ENCODE measurements at places on chromosomes 13 and 19. TPM values are rescaled to one million over a fixed set of nuclear protein-coding genes. Genes with fewer than 3 reads are reported as not detected.

DNA sequence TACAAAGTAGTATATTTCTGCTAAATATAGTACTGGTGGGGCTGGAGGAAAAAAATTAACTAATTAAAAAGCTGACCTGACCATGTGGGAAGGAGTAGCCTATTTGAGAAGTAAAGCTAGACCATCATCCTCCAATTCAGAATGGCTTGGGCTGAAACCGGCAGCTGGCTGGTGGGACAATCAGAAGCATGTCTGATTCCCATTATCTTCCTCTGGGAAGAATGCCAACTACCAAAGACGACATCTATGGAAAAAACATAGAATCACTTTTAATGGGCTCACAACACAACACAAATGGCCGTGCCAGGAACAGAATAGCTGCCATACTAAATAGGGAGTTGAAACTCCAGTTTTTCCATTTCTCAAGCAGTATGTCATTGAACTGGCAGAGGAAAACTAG lies 120.4 kb upstream of the FREM2 start:
- H3K4me1 ChIP-seq: peaks cover 6% of the 10 kb centered on the region
- no peaks in the 10 kb centered on the region for H3K36me3 ChIP-seq
- H3K27ac ChIP-seq: peak overlapping the region; percentile 54
- H3K4me3 ChIP-seq: no peak overlapping the region

The GNG7 gene
- 1.2 TPM for total RNA-seq

DNA sequence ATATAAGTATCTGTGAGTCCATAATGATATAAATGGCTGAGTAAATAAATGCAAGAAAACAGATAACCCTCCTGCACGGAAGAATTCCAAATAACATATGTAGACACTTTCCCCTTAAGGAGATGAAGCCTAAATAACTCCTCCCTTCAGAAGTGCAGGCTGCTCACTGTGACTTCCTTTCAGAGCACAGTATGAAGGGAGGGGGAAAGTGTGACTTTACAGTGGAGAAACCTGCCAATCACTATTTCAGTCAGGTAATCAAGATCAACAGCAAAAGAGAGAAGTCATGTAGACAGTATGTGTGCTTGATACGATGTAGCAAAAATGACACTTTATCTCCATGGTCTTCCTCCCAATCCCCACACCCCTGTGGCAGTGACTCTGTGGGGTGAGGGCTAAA lies 7.1 kb downstream of the GGACT start:
- no peaks in the 10 kb centered on the region for H3K4me1 ChIP-seq
- no peak overlapping the region for H3K27ac ChIP-seq
- no peaks in the 10 kb centered on the region for H3K27me3 ChIP-seq
- H3K4me3 ChIP-seq: no peak overlapping the region

The ZNF98 gene
- not detected for total RNA-seq

- DNase-seq: peak; percentile 15
- H3K4me3 ChIP-seq: no peak overlapping the region
- H3K27ac ChIP-seq: no peak overlapping the region
- no peaks in the 10 kb centered on the region for H3K36me3 ChIP-seq
- H3K27me3 ChIP-seq: no peaks in the 10 kb centered on the region
Observed at GRCh38 chr13:102286326-102286725, 115.5 kb downstream of the FGF14 start.

- no peak overlapping the region for H3K4me3 ChIP-seq
- no peaks in the 10 kb centered on the region for H3K36me3 ChIP-seq
- peak overlapping the region; percentile 94 for H3K27ac ChIP-seq
- H3K4me1 ChIP-seq: peaks cover 58% of the 10 kb centered on the region
Observed at GRCh38 chr19:19460761-19461265, 54.5 kb downstream of the TSSK6 start.

The ZNF888 gene
- total RNA-seq: 9.3 TPM

The BORA gene
- total RNA-seq: 7.1 TPM

- H3K36me3 ChIP-seq: no peaks in the 10 kb centered on the region
- H3K27ac ChIP-seq: no peak overlapping the region
Observed at GRCh38 chr13:43357564-43357963, 334.2 kb downstream of the DNAJC15 start.

DNA sequence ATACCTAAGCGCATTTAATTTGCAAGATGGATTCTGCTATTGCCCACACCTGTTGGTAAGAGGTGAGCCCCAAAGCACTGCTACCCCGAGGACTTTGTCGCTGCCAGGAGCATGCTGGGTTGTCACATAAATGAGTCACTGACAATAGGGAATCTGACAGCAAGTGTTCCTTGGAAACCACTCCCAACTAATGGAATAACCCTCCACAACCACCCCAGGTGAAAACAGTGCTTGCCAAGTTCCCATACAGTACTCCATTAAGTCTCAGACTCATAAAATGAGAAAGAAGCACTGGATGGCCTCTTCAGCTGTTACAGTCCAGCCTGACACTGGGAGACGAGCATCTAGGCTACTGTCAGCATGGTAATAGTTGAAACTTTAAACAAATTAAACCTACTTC lies 108.6 kb downstream of the EFNB2 start:
- H3K36me3 ChIP-seq: no peaks in the 10 kb centered on the region
- no peak overlapping the region for H3K4me3 ChIP-seq
- DNase-seq: no peak

- H3K4me3 ChIP-seq: no peak overlapping the region
- no peaks in the 10 kb centered on the region for H3K4me1 ChIP-seq
- no peaks in the 10 kb centered on the region for H3K36me3 ChIP-seq
- no peaks in the 10 kb centered on the region for H3K27me3 ChIP-seq
Observed at GRCh38 chr13:59319276-59319675, 844.5 kb downstream of the DIAPH3 start.

DNA sequence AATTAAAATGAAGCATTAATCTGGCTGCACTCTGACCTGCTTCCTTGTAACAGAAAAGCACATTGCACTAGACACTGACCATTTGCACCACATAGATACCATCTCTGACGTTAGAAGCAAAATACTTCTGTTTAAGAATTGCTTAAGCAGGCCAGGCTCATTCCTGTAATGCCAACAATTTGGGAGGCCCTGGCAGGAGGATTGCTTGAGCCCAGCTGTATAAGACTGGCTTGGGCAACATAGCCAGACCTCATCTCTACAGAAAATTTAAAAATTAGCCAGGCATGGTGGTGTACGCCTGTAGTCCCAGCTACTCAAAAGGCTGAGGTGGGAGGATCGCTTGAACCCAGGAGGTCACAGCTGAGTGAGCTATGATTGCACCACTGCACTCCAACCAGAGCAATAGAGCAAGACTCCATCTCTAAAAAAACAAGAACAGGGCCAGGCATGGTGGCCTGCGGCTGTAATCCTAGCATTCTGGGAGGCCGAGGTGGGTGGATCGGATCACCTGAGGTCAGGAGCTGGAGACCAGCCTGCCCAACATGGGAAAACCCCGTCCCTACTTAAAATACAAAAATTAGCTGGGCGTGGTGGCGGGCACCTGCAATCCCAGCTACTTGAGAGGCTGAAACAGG lies 7.0 kb upstream of the TLE6 start:
- H3K4me3 ChIP-seq: no peak overlapping the region
- H3K27ac ChIP-seq: no peak overlapping the region
- DNase-seq: no peak
- no peaks in the 10 kb centered on the region for H3K27me3 ChIP-seq
- H3K36me3 ChIP-seq: no peaks in the 10 kb centered on the region
- peaks cover 11% of the 10 kb centered on the region for H3K4me1 ChIP-seq

- no peaks in the 10 kb centered on the region for H3K4me1 ChIP-seq
- no peaks in the 10 kb centered on the region for H3K27me3 ChIP-seq
- no peaks in the 10 kb centered on the region for H3K36me3 ChIP-seq
- DNase-seq: no peak
- no peak overlapping the region for H3K4me3 ChIP-seq
- H3K27ac ChIP-seq: no peak overlapping the region
Observed at GRCh38 chr13:70172946-70173597, 64.8 kb upstream of the KLHL1 start.

DNA sequence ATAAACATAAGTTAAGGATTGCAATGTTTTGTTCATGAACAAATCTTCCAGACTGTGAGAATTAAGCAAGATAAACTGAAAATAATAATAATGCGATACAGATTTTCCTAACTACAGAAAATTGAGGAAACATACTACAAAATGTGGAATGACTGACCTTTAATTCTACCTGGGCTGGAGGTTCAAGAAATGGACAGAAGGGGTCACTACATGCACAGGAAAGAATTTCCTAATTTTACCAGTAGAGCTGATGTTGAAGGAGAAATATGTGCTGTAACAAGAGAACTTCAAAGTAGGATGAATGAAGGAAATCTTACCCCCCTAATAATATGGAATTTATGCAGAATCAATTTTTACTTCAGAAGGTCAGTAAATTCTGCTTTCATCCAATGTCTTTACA lies 62.3 kb downstream of the ZNF627 start:
- H3K4me3 ChIP-seq: no peak overlapping the region
- no peaks in the 10 kb centered on the region for H3K36me3 ChIP-seq
- no peak overlapping the region for H3K27ac ChIP-seq
- no peak for DNase-seq
- no peaks in the 10 kb centered on the region for H3K27me3 ChIP-seq

- no peaks in the 10 kb centered on the region for H3K36me3 ChIP-seq
- peaks cover 20% of the 10 kb centered on the region for H3K4me1 ChIP-seq
- no peaks in the 10 kb centered on the region for H3K27me3 ChIP-seq
- DNase-seq: peak; percentile 62
- no peak within 1 kb of the TSS for H3K4me3 ChIP-seq
- peak within 1 kb of the TSS; percentile 75 for H3K27ac ChIP-seq
Observed at GRCh38 chr19:46624958-46625661, at the start of gene PTGIR. Gene PTGIR (minus strand): TSS chr19:46625089. CDS start chr19:46624225, 864 bp downstream.

- no peak for DNase-seq
- no peaks in the 10 kb centered on the region for H3K4me1 ChIP-seq
- H3K4me3 ChIP-seq: no peak overlapping the region
- no peak overlapping the region for H3K27ac ChIP-seq
Observed at GRCh38 chr13:41707194-41707821, 250.0 kb downstream of the RGCC start.

The OLFM4 gene
- total RNA-seq: 18.3 TPM

- DNase-seq: peak; percentile 71
- no peak overlapping the region for H3K27ac ChIP-seq
Observed at GRCh38 chr19:49301165-49301865, 23.7 kb downstream of the SLC6A16 start.

DNA sequence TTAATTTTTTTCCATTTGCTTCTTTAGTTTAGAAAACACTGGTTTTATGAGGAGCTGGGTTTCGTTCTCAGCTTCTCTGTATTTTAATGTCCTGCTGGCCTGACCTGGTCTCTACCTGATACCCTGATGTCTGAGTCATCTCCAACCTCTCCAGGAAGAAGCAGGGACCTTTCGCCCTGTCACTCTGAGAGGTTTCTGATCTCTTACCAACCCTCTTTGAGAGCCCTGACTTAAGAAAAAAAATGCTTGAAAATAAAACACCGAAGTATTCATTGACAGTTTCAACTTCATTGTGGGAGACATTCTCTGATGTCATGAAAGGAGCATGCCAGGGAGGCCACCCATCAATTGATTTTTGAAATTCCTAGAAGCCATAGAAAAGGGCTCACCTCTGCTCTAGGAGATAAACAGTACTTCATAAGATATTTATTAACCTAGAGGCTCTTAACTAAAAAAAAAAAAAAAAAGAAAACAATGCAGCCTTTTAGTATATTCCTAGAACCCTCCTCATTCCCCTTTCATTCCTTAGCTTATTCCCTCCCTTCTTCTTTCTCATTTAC lies 234.8 kb downstream of the ENOX1 start:
- no peaks in the 10 kb centered on the region for H3K27me3 ChIP-seq
- no peak overlapping the region for H3K4me3 ChIP-seq
- no peaks in the 10 kb centered on the region for H3K4me1 ChIP-seq

DNA sequence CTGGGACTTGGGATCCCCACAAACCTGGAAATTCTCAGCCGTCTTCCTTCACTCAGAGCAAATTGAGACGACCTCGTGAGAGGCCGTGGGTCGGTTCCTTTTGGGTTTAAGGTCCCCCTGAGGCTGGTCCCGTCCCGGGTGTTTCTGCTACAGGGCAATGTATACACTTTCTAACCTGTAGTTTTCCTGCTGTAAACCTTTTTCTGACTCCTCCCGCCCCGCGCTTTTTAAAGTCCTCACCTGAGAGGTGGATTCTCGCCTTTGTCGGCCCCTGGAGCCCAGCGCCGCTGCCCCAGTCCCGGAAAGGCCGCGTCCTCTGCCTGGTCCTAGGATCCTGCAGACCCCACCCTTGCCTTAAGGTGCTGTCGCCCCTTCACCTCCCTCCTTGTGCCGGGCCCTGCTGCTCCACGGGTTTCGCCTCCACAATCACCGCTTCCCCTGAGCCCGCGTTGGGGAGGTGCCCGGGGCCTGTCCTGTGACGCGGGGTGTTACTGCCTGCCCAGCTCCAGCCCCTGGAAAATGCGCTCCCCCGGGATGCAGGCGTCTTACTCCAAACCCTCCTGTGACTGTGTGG lies 391 bp downstream of the ZNF761 start:
- DNase-seq: peak; percentile 23
- H3K36me3 ChIP-seq: no peaks in the 10 kb centered on the region
- peaks cover 10% of the 10 kb centered on the region for H3K4me1 ChIP-seq

- H3K27ac ChIP-seq: no peak overlapping the region
- DNase-seq: no peak
- H3K4me3 ChIP-seq: no peak overlapping the region
- H3K27me3 ChIP-seq: no peaks in the 10 kb centered on the region
- H3K4me1 ChIP-seq: no peaks in the 10 kb centered on the region
- H3K36me3 ChIP-seq: no peaks in the 10 kb centered on the region
Observed at GRCh38 chr13:77991003-77991402, 72.4 kb upstream of the EDNRB start.

GRCh38 chr13:112903071-112903577 lies 65.9 kb upstream of the MCF2L start:
- no peak for DNase-seq
- H3K36me3 ChIP-seq: no peaks in the 10 kb centered on the region
- H3K27ac ChIP-seq: no peak overlapping the region
- no peak overlapping the region for H3K4me3 ChIP-seq

The KLK14 gene
- total RNA-seq: not detected

GRCh38 chr13:29513981-29514719 lies 81.3 kb downstream of the SLC7A1 start:
- no peaks in the 10 kb centered on the region for H3K27me3 ChIP-seq
- H3K4me1 ChIP-seq: peaks cover 4% of the 10 kb centered on the region
- no peak overlapping the region for H3K27ac ChIP-seq
- no peak for DNase-seq
- no peaks in the 10 kb centered on the region for H3K36me3 ChIP-seq

DNA sequence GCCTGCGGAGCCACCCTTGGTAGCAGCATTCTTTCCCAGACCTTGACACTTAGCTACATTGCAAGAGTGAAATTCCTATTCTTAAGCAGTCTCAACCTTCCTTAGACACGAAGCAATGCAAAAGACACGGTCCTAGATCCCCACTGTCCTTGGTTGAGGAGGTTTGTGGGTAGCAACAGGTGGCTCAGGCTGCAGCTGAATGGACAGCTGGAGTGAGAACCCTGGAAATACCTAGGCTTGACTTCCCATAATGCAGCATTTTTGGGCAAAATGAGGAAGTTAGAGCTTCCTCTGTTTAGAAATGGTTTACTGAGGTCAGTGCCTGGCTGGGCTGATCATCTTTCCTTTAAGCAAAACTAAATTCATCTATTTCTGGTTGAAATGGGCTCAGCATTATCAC lies 296.6 kb downstream of the RFC3 start:
- H3K4me1 ChIP-seq: no peaks in the 10 kb centered on the region
- H3K27ac ChIP-seq: no peak overlapping the region
- H3K36me3 ChIP-seq: no peaks in the 10 kb centered on the region
- no peak for DNase-seq
- H3K4me3 ChIP-seq: no peak overlapping the region

- H3K4me3 ChIP-seq: no peak overlapping the region
- H3K36me3 ChIP-seq: no peaks in the 10 kb centered on the region
- H3K27ac ChIP-seq: no peak overlapping the region
- peaks cover 4% of the 10 kb centered on the region for H3K4me1 ChIP-seq
Observed at GRCh38 chr13:32594157-32594738, 8.0 kb downstream of the PDS5B start.

- peak overlapping the region; percentile 26 for H3K27ac ChIP-seq
- H3K4me1 ChIP-seq: peaks cover 22% of the 10 kb centered on the region
Observed at GRCh38 chr19:40416918-40417642, 3.9 kb upstream of the PRX start.

The SCEL gene
- total RNA-seq: 5.4 TPM

Measured in hepatocyte (in vitro differentiated cells).